GM19239 (cell line): ENCODE measurements at places on chromosomes 7 and 10.

DNA sequence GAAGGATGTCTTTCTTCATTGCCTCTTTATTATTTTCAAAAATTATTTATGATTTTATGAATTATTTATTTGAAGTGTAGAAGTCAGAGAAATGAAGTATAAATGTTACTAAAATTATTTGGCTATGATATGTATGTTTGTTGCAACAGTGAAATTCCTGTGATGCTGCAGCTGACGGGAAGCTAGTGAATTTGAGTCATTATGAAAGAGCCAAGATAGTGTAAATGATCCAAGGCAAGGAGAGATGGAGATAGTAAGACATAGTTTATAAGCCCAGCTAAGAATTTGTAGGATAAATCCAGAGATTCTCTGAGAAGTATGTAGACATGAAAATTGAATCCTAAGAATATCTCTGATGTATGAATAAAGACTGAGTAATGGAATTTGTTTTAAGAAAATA lies 30.8 kb downstream of the CASD1 start:
- DNase-seq = no peak

DNA sequence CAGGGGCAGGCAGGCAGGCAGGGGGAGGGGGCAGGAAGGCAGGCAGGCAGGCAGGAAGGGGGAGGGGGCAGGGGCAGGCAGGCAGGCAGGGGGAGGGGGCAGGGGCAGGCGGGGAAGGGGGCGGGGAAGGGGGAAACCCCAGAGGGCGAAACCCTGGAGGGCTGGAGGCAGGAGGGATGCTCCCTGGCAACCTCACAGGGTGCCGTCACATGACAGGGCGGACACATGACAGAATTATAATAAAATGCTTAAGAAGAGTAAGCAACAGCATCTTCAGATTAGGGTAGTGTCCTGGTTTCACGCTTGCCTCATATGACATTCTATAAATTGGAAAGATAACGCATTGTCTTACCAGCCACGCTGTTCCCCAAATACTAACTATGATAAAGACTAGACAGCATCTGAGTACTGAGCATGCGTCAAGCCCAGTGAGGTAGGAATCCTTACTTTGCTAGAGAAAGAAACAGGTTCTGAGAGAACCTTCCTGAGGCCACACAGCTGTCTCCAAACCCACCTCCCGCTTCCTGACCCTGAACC lies 131.6 kb downstream of the DIP2C start:
- DNase-seq = no peak

GRCh38 chr7:73352784-73353183 lies 24.8 kb downstream of the FKBP6 start:
- DNase-seq = no peak

GRCh38 chr7:65379318-65379717 lies 5.7 kb downstream of the ZNF92 start:
- no peak for DNase-seq

- DNase-seq = no peak
These were observed 2.5 kb downstream of the LSM8 start for GRCh38 chr7:118186501-118186900.

- DNase-seq = no peak
These were observed 341.8 kb upstream of the SEMA3A start for GRCh38 chr7:84536271-84536870.

- DNase-seq = peak; percentile 8
These were observed 23.9 kb downstream of the OPALIN start for GRCh38 chr10:96334616-96335526.

DNA sequence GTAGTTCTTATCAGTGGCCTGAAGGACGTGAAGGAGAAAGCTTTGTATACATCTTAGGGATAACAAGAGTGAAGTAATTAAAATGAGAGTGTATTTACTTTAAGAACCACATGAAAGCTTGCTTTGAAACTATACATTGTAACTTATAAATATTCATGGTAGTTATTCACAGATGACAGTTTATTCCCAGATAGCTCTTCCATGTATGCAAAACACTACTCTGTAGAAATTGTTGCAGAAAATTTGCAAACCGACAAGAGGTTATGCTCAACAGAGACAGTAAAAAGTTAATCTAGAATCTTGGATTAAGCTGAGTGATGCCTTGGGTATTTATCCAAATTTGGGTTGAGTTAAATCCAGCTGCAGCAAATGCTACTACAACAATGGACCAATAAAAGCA lies 301.5 kb downstream of the PRKG1 start:
- no peak for DNase-seq

GRCh38 chr10:50275650-50276235 lies 24.4 kb upstream of the ASAH2 start:
- peak; percentile 13 for DNase-seq

DNA sequence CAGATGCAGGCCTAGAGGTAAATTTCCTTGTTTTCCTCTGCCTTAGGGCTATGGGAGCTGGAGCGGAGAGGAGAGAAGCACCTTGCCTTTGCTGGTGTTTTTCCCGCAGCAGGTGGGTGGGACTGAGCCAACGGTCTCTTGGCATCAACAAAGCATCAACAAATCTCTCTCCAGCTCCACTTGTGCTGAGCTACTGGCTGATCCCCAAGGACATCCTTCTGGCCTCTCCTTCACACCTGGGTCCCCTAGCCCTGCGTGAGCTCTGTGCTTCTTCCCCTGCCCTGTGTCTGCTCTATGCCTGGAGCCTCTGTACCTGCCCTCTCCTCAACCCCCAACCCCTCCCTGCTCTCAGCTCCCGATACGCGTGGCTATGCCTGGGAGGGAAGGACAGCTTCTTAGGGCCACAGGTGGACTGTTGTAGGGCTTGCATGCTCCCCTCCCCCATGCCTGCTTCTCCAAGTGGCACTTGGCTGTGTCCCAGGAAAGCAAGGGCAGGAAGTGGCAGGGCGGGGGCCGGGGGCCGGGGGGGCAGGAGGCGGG lies 3.2 kb upstream of the CLDN4 start:
- no peak for DNase-seq

DNA sequence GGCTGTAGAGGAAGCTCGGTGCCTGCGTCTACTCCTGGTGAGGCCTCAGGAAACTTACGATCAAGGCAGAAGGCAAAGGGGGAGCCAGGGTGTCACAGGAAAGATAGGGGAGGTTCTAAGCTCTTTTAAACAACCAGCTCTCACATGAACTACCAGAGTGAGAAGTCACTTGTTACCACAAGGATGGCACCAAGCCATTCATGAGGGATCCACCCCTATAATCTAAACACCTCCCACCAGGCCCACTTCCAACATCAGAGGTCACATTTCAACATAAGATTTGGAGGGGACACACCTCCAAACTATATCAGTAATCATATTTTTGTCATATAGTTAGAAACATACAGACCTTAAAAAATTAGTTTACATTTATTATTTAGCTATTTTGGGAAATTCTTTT lies 9.4 kb downstream of the NOC3L start:
- no peak for DNase-seq

DNA sequence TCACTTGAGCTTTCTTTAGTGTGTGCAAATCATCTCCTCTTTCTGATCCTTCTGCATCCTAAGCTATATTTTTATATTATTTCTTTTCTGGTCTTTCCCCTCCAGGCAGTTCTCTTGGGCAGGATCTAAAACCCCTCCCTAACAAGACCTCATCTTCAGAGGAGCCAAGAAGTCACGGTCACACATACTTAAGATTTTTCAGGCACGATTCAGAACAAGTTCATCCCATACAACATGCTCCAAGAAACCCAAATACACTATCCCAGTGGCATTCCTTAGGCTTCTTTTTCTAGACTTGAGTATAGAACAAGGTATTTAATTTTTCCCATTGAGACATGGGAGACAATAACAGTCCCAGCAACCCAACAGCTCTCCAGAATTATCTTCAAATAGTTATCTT lies 1251.5 kb downstream of the DNAJB9 start:
- no peak for DNase-seq

DNA sequence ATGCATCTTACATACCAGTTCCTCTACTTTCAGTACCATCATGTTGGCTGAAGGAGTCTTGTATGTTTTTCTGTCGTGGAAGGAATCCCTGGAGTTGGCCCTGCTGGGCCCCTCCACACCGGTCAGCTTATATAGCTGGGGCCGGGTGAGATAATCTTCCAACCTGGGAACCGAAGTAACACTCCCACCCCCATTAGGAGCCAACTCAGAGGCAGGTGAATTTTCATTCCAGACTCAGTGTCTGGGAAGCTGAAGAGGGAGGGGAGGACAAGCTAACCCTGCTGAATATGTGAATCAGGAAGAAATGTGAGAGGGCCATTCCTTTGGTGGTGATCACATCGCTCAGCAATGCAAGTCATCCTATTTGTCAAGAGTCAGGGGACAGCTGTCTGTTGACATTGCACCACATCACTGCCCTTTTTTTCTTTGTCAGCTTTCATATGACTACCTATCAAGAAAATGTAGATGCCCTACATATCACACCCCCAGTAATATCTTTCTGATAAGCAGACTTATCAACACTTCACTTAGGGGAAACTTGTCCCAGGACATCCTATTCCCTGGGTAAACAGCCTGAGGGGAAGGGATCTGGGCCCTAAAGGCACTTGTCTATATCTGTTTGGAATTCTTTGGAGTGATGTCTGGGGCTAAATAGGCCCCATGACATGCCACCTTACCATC lies at the start of gene ANKRD1:
TSS of gene ANKRD1 (minus strand) at position 102 of the 681 bp plus-strand sequence. CDS start at position 42, 60 bp downstream.
- DNase-seq = no peak

DNA sequence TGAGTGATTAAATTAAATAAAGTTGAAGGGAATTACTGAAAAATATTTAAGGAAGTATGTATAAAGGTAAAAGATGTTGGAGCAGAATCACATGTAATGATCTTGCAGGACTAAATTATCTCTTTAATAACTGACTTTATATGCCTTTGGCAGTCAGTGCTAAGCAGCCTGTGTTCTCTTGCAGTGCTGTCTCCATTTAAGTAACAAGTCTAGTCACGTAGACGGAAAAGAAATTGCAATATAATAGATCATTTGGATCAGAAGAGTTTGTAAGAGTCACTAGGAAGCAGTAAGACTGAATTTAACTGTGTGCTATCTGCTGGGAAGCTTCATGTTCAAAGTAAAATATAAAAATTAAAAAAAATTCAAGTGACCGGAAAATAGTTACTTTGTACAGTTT lies 21.4 kb downstream of the BZW2 start:
- no peak for DNase-seq

DNA sequence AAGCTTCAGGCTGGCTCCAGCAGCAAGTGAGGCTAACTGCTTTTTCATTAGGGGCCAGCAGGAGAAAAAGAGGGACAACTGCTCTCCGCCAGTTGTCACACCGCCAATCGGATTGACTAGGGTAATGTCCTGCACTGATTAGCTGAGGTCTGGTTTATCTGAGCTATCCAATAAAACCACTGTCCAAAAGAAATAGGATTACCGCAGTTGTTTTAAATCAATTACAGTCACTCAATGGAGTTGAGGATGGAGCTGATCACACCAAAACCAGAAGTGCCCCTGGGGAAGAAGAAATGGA lies 351.4 kb upstream of the NPVF start:
- no peak for DNase-seq

- DNase-seq = no peak
These were observed 66.6 kb upstream of the SYPL1 start for GRCh38 chr7:106178593-106179134.

- DNase-seq = no peak
These were observed 83.0 kb upstream of the LRRTM3 start for GRCh38 chr10:66842867-66843266.

DNA sequence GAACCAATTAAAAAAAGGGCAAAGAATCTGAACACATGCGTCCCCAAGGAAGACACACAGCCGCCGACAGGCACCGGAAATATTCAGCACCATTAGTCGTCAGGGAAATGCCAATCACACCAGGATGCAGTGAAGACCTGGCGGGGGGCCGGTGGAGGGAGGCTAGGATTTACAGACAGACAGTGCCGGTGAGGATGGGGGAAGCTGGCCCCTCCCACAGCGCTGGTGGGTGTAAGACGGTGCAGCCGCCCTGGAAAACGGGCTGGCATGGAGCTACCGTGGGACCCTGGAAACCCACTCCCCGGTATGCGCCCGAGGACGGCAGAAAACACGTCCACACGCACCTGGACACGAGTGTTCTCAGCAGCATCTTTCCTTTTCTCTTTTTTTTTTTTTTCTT lies 4.8 kb upstream of the ADAP1 start:
- DNase-seq = no peak

DNA sequence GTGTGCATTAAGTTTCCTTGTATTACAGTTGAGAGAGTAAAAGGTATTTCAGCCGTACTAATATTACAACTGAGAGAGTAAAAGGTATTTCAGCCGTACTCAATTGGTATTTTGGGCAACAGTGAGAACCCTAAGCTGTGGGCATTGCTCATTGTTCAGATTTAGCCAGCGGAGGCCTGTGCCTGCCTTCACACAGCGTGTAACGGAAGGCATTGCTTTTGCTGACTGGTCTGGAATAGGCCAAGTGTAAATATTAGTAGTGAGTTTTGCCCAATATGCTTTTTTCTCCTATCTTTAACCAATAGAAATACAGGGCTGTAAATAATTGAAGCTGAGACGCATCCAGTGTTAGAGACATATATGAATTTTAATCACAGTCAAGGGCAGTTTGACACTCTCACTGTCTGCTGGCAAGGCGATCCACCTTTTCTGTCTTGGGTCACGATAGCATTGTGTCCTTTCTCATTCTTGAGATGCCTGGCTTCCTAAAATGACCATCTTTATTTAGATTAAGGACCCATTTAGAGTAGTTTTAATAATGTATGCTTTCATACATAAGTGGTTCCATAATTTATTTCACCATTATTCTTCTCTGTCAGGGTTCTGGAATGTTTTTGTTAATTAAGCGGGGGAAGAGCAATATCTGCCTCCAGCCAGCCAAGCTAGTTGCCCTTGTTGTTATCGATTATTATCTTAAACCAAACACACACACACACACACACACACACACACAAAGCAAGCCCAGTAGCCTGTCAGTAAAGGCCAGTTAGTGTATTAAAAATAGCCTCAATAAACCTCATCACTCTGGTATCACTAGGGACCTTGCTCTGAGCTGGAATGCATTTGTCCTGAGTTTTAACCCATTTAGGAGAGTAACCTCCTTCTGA lies 130.7 kb downstream of the CELF2 start:
- no peak for DNase-seq

DNA sequence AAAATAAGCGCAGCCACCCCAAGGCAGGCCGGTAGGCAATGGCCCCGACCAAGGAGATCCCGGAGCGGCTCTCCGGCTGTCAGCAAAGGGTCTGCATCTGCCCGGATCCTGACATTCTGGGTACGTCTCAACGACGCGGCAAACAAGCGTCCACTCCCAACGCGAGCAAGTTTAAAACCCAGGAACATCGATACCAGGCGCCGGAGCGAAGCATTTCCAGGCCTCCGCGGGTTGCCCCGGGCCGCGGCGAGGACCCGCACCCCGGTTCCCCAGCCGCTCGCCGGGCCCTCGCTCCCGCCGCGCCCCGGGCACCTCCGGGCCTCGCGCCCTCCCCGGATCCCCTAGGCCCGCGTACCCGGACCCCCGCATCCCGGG lies 453 bp downstream of the URGCP start:
- DNase-seq = peak; percentile 41

DNA sequence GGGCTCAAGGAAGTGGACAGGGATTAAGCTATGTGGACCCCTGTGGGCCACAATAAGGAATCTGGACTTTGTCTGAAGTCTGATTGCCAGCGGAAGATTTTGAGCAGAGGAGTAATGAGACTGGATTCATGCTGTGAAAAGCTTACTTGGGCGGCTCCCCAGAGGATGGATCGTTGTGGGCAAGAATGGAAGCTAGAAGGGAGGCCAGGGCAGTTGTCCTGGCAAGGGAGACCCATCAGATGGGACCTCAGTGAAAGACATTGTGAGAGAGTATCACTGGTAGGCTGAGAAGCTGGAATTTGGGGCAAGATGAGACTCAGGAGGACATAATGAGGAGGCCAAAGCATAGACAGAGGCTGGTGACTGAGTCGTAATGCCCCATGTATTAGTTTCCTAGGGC lies 15.6 kb downstream of the ABCC2 start:
- no peak for DNase-seq
